ENCODE measurements at places on chromosomes 16 and 17.

- no peak for DNase-seq
Measured at GRCh38 chr17:71302721-71303549, 817.9 kb upstream of the SOX9 start.

- no peak for DNase-seq
Measured at GRCh38 chr17:20172376-20172775, 163.2 kb downstream of the SPECC1 start.

DNA sequence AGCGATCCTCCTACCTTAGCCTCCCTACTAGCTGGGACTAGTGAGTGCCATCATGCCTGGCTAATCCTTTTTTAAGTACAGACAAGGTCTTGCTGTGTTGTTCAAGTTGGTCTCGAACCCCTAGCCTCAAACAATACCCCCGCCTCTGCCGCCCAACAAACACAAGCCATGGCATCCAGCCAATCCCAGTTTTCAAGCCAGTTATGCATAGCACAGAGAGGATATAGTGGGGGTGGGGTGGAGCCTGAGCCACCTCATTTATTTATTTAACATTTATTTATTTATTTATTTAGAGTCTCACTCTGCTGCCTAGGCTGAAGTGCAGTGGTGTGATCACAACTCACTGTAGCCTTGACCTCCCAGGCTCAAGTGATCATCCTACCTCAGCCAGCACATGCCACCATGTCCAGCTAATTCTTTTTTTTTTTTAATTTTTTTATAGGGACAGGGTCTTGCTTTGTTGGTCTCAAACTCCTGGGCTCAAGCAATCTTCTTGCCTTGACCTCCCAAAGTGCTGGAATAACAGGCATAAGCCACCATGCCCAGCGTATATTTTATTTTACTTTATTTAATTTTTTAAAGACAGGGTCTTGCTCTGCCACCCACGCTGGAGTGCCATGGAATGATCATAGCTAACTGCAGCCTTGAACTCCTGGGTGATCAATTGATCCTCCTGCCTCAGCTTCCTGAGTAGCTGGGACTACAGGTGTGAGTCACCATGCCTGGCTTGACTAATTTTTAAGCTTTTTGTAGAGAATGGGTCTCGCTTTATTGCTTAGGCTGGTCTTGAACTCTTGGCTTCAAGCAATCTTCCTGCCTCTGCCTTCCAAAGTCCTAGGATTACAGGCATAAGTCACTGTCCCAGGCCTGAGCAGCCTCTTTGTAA is 26.2 kb upstream of the KLHL11 start:
- DNase-seq: no peak

- no peak for DNase-seq
Measured at GRCh38 chr16:88758227-88758943, 26.6 kb downstream of the PIEZO1 start.

DNA sequence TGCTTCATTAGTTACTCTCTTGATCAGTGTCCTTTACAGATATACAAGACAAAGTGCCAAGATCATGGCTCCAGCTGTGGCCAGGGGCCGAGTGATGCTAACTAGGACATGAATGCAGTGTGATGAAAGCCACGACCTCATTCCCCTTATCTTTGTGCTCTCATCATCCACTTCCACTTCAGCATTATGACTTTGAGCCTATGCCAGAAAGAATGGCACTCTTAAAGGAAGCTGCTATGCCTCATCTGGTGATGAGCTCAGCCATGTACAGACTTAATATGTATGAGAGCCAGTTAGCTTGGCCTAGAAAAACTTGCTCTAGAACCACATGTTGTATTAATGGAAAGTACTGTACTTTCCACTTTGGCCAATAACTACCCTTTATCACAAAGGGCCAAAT is 179.1 kb downstream of the TOX3 start:
- DNase-seq: no peak
